ENCODE measurements at places on chromosomes 13 and 19.
A peak's percentile ranks its signal among the peaks of the same experiment; 100 is the strongest.

- DNase-seq, result peak; percentile 76
Observed at GRCh38 chr19:3544742-3545668, 6.0 kb downstream of the TEKTIP1 start.

DNA sequence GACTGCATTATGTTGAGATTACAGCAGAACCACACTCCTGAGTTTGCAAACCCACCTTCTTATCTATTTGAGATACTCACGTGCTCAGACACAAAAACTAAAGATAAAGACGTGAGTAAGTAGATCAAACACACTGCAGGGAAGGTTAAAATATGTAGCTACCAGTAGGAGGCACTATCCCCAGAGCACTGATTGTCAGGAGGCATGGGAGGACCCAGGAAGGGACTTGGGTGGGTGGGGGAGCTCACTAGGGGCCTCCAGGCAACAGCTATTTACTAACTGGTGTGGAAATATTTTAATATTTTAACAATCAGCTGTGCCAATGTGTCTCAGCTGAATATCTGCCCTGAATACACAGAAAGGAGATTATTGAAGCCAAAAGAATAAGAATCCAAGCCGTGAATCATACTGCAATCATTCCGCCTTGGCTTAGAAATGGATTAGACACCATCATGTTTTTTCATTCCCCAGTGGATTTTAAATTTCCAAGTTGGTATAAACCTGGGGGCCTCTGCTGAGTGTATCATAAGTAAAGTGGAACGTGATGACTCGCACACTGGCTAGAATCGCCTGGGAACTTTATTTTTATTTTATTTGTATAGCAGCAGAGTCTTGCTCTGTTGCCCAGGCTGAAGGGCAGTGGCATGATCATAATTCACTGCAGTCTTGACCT, 73.2 kb upstream of the CACNA1A start:
- no peak for DNase-seq

- DNase-seq, result peak; percentile 97
Observed at GRCh38 chr19:703651-704446, 4.9 kb upstream of the PALM start.

GRCh38 chr13:58884353-58885209, 1253.0 kb downstream of the PCDH17 start:
- no peak for DNase-seq

DNA sequence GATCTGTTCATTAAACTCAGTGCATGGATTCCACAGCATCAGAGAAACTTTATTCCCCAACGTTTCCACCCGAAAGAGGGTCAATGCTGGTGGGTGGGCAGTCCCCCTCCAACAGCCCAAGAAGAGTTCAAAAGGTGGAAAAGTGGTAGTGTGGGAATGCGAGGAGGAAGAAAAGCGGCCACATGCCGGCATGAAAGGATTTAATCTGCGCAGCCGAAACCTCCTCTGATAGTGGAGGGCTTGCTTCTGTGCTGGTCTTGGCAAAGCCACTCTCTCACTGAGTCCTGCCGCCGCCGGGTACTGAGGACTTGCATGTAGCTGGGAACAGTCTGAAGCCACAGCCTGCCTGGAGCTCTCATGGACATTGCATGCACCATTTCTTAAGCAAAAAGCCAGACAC, 136.2 kb upstream of the ZNF536 start:
- DNase-seq, result no peak

GRCh38 chr19:39405958-39406655, 540 bp upstream of the ZFP36 start:
- no peak for DNase-seq

DNA sequence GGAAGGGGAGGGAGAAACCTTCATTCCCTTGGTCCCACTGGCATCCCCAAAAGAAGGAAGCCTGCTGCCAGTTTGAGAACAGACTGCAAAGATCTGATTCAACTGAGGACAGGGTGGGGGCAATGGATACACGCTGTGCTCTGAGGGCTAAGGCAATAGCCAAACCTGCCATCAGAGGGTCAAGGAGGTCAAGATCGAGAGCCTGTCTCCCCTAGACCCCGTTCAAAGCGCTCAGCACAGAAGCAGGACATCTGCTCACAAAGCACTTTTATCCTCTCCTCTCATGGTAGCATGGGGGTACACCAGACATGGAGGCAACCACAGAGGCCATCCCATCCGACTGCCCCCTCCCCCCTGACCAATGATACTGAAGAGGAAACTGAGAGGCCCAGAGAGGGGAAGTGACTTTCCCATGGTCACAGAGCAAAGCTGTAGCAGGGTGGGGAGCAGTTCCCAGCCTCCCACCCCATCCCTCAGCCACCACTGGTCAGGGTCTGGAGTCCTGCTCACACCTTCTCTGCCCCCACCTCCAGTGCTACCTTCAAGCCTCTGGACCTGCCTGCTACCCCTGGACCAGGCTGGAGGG, 11.1 kb downstream of the POU2F2 start:
- peak; percentile 41 for DNase-seq

GRCh38 chr13:75359266-75359665, 122.7 kb downstream of the TBC1D4 start:
- no peak for DNase-seq

DNA sequence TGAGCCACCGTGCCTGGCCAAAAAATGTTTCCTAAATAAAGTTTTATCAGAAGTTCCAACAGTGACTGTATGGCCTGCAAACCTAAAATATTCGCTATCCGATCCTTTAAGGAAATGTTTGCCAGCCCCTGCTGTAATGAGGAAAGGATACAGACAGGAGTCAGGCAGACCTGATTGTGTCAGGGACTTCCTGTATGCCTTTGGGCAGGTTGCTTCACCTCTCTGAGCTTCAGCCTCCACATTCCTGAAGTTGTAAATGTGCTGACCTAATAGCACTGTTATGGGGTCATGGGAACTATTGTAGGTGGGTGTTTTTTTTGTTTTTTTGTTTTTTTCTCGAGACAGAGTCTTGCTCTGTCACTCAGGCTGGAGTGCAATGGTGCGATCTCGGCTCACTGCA, 6.2 kb downstream of the ABHD8 start:
- no peak for DNase-seq

DNA sequence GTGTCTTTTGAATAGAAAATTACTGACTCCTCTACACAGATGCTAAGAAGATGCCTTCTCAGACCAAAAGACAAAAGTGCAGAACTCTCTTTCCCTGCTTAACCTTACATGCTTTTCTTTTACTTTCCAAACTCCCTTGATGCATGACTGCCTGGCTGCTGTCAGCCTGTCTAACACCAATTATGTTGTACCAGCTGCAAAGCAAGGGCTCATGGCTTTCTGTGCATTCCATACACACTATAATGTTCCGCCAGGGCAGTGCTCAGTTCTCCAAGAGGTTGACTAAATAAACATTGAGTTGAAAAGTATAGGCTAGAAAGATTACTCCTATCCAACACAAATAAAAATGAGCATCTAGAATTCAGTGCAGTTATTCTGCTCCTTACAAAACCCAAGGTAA, 330.4 kb upstream of the NBEA start:
- no peak for DNase-seq

- DNase-seq, result no peak
Observed at GRCh38 chr13:79740991-79741390, 260.0 kb downstream of the NDFIP2 start.

GRCh38 chr19:35780717-35781116, 5.4 kb downstream of the ARHGAP33 start:
- no peak for DNase-seq

DNA sequence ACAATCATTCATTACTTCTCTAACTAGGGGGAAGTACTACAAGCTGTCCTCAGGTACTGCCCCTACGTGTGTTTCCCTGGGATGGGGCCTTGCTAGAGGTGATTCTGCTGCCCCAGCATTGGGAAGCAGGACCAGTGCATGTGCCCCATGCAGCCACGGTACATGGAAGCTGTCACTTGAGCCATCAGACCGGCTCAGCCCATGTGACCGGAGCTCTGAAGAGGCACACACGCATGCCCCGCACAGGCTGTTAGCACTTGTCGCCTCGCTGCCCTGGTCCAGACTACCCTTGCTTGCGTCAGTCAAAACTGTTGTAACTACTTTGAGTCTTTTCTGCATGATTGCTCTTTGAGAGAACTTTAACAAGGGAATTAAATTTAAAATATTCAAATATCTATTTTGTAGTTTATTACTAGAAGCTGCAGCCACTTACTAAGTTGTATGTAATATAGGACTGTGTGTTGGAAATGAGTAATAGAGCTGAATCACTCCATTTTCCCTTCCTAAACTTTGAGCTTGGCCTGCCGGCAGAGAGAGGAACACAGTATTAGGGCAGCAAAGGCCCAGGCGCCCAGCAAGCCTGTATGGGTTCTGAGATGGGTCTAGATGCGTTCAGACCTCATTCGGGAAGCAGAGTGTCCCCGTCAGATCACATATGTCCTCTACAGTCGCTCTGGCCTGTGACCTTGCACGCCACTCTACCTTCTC, 42.2 kb downstream of the DHRS12 start:
- peak; percentile 3 for DNase-seq

- peak; percentile 91 for DNase-seq
Observed at GRCh38 chr19:9796113-9796773, 22.6 kb downstream of the FBXL12 start.

- no peak for DNase-seq
Observed at GRCh38 chr13:111929036-111929616, 137.8 kb upstream of the SOX1 start.

- no peak for DNase-seq
Observed at GRCh38 chr19:11921852-11922495, 2.9 kb upstream of the ZNF700 start.

DNA sequence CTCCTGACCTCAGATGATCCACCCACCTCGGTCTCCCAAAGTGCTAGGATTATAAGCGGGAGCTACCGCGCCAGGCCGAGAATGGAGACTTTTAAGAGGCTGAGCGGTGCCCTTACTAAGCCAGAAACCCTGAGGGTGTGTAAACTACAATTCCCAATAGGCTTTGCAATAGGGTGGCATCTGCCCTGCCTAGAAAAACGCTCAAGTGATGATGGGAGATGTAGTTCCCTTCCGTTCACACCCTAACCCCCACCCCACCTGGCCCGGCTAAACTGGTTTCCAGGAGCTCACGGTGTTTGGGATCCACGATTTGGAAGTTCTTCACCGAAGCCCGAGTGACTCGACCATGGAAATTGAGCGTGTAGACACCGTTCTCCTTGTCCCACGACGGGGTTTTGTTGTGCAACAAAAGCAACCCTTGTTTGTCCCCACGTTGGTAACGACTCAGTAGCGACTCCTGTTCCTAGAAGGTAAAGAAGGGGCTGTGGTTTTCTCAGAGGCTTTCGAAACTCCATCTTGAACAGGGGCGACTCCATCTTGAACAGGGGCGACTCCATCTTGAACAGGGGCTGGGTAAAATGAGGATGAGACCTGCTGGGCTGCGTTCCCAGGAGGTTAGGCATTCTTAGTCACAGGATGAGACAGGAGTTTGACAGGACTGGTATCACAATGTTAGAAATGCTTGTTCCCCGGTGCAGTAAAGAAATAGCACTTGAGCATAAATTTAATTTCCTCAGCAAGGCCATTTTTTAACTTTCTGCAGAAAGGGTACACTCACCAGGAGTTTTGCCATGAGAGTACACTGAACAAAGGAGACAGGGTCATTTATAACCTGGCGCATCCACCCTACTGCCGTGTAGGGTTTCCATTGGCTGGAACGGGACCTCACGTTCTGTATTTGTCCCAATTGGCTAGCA, 9.8 kb downstream of the PPP1R15A start:
- peak; percentile 58 for DNase-seq

DNA sequence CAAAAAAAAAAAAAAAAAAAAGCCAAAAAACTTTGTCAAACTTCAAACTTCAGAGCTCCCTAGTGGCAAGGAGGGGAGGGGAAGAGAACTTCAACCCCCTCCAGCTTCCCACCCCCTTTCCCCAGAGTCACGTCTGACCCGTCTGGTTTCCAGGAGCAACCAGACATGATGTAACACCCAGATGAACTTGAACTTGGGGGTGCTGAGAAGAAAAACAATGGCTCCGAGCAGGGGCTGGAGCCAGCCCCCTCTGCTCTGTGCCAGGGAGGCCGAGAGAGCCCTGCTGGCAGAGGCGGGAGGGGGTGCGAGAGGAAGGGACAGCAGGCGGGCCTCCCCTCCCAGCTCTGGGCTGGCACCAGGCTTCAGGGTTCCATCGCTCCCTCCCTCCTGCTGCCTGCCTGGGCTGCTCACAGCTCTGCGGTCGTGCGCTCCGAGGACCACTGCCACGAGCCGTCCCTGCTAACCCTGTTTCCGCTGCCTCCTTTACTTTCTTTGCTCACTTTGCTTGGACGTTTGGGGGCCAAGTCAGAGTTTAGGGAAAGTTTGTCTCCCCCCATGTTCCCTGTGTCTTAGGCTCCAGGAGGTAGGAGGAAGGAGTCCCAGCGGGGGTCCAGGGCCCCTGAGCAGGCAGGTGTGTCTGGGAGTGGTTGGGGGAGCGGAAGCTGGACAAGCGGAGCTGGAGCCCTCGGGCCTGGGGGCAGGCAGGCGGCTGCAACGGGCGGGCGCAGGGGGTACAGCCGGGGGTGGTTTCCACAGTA, 11.1 kb downstream of the LYL1 start:
- DNase-seq, result no peak

GRCh38 chr13:61204025-61204424, 211.6 kb downstream of the PCDH20 start:
- no peak for DNase-seq
